ENCODE measurements at places on chromosomes 13 and 19.

GRCh38 chr13:43665388-43665787, 121.4 kb downstream of the ENOX1 start:
- no peak for DNase-seq

DNA sequence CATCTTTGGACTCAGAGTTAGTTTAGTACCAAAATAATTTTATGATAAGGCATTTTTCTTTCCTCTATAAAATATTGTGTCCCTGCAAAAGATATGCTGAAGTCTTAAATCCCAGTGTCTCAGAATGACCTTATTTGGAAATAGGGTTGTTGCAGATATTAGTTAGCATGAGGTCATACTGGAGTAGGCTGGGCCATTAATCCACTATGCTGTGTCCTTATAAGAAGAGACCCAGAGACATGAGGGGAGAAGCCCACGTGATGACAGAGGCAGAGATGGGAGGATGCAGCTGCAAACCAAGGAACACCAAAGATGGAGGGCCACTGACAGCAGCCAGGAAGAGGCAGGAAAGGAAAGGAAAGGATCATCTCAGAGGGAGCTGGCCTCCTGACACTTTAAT, 6.4 kb downstream of the POGLUT2 start:
- no peak for DNase-seq

DNA sequence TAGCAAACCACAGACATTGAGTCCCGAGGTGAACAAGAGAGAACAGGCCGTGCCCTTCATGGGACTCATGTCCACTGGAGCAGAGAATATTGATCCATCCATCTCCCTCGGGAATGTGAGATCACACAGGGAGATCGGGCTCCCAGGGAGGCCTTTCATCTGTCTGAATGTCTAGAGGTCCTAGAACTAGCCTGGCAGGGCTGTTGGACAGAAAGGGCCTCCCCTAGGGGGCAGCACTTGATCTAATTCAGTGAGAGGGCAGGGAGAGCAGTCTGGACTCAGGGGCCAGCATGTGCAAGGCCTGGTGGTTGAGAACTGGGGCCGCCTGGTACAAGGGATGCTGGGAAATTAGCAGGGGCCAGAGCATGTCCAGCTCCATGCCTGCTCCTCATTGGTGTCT, 4.3 kb downstream of the RUVBL2 start:
- DNase-seq = no peak

DNA sequence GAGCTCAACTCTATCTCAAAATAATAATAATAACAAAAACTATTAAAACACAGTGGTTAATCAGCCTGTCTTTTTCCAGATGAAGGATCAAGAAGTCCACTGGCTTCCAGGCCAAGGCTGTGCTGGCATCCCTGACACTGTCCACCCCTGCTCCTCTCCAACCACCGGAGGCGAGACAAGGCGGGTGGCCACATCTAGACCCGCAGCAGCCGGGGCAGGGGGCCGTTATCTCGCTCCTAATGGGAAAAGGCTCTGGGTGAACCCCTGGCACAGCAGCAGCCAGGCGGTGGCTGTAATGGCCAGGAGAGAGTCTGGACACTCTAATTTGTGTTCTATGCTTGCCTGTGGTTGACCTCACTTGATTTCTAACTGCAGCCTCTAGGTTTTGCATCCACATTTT, 158.0 kb upstream of the SOX1 start:
- no peak for DNase-seq

DNA sequence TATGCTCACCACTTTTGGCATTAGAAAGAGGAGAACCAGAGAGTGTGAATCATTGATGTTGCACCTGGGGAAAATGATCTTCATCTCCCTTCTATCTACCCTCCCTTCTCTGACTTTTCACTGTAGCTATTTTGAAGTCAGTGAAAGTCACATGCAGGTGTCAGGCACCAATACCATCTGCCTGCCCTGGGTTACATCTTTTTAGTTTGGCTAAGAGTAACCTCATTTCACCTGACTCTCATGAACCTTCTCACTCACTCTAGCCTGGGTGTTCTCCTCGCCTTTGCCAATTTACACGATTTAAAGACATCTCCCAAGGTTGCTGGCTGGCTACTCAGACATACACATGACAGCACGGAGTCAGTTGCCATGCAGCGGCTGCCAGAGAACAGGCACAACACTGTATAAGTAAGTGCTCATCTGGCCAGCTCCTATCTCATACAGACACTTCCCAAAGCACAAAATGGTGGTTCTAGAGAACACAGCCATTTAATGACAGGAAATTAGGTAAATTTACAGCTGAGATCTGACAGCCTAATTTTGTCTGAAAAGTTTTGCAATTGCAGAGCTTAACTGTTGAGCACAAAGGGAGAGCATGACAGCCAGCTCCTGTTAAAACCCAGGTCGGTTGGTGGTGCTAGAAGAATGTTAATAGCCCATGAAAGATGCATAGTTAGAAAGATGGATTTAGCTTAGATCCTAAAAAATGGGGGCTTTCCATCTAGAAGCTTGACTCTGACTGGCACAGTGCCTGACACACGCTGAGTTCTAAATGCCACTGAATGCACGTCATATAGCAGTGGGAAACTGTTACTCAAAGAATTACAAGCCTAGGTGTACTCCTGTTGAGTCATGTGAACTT, 32.5 kb downstream of the LCP1 start:
- no peak for DNase-seq

DNA sequence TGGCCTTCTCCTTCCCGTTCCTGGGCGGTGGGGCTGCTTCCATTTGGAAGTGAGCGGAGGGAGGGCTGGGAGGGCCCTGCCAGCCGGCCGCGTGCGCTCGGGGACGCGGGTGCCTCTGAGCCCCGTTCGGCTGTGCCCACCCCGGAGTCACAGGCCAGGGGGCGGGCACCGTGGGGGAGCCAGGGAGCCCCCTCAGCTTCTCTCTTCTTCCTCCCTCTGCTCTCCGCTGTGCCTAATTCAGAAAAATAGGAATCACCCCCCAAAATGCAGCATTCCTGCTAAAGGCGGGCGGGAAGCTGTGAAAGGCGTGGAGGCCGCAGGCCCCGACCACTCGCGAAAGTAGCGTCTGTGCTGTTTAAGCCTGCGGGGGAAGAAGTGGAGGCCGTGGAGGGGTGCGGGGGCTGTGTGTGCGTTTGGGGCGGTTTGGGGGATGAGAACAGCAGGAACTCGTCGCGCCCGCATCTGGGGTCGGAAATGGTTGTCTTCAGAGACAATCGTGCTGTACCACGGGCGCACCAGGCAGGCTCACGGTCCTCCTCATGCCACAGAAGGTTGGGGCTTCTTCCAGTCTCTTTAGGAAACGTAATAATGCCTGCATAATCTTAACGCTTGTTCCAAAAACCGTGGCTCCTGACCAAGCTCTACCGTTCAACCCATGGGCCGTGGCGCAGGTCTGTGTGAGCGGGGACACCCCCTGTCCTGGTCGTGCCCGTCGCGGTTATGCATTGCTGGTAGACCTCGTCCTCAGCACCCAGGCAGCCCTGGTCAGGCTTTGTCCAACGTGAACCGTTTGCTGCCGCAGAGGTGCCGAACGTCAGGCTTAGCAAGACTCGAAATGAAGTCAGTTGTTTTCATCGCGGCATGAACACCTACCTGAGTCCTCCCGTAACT, 110.4 kb upstream of the SOX1 start:
- no peak for DNase-seq

GRCh38 chr13:77372275-77372674, 45.4 kb upstream of the MYCBP2 start:
- DNase-seq = no peak

DNA sequence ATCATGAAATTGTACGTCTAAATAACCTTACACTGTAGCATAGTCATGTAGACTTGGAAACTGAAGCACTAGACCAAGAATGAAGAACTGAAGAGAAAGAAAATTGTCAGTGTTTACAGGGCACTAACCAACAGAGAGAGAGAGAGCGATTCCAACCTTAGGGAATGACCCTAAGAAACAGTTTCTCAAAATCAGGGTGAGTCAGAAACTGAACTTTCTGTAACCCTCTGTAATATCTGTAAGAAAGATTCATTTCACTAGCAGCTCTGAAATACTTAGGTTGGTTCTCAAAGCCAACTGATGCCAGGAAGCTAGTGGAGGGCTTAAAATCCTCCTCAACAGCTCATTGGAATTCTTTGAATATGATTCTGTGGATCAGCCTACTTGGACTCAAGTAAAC, 936.9 kb downstream of the EFNB2 start:
- DNase-seq = no peak

- DNase-seq = no peak
These were observed 61.0 kb downstream of the STK24 start for GRCh38 chr13:98515818-98516465.

Measured in stimulated activated CD8-positive, alpha-beta memory T cell treated with anti-CD3 and anti-CD28 coated beads, Interleukin-7, amount 100 ng/mL, for 48 hours (primary cell).